ENCODE measurements at places on chromosomes 3 and 15.

DNA sequence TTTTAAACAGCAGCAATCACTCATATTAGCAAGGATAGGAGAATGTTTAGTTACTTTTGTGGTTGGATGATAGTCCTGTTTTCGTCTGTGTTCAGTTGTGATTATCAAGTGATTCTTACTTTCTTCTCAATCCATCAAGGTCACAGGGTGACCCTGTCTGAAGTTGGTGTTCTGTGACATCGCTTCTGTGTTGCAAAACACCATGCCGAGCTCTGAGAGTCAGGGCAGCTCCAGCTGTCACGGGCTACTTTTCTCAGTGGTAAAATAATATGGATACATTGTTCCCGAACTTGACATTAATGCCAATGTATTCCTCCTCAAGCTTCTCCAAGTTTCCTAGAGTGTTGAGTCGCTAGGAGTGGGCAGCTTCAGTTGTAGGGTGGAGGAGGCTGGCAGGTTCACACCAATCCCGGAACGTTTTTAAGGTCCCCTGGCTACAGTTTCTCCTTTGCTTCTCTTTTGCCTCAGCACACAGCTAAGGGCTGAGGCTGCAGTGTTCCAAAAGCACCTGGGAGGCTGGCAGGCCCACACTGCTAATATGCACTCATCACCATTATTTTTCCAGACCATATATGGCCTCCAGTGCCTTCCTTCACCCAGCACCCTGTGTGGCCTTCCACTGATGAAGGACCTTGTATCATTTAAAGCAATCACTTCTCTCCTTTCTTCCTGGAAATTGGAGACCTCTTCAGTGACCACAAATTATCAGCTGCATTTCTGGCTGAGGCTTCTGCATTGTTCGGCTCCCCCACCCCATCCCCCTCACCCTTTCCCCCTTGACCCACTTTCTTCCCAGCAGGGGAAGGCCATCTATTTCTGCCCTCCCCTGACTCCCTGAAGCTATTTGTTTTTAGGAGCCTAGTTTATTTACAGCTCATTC is 25.8 kb downstream of the COLQ start:
- DNase-seq, result no peak

DNA sequence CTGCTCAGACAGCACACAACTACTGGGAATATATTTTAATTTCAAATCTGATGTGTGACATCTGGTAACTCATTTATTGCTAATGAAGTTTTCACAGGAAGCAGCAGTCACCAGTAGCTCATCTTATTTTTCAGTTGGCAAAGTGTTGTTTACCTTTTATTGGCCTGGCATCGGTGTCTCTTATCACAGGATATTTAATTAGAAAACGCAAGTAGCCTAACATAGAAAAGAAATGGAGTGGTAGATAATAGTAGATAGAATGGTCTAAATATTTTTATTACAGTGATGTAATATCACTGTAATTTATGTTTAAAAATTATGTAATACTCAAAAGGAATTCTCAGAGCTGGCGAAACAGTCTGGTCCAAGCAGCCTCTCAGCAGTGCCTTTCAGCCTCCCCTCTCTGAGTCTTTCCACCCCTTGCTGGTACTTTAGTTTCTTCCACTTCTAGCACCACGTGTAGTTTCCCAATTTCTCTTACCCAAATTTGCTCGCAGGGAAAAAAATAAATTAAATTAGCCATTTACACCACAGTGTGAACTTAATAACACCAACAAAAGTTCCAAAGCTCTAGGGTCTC is 31.9 kb downstream of the AGTR1 start:
- no peak for DNase-seq

- DNase-seq, result no peak
Observed at GRCh38 chr3:105996781-105997180, 128.0 kb upstream of the CBLB start.

GRCh38 chr3:6204891-6205290 is 656.0 kb upstream of the GRM7 start:
- no peak for DNase-seq

DNA sequence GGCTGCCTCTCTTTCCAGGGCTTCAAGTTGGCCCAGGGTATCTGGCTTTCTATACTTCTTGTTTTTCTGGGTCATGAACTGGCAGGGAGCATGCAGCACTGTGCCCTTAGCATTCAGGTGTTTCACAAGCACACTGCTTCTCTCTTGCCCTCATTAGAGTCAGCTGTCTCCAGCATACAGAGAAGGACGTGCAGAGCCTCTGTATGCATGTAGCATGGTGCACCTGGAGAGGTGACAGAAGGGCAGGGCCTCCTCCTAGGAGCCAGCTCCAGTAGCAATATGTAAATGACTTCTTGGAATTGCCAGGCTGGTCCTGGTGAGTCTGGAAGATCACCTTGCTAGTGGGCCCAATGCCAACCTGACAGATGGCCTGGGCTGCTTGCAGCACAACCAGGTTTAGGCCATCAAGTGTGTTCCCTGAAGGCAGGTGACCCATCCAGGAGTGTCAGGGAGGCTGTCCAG is 44.8 kb upstream of the ATP2C1 start:
- no peak for DNase-seq

- DNase-seq, result no peak
Observed at GRCh38 chr15:63022181-63022580, 20.4 kb upstream of the TPM1 start.

- no peak for DNase-seq
Observed at GRCh38 chr3:135169651-135170050, 374.6 kb downstream of the EPHB1 start.

DNA sequence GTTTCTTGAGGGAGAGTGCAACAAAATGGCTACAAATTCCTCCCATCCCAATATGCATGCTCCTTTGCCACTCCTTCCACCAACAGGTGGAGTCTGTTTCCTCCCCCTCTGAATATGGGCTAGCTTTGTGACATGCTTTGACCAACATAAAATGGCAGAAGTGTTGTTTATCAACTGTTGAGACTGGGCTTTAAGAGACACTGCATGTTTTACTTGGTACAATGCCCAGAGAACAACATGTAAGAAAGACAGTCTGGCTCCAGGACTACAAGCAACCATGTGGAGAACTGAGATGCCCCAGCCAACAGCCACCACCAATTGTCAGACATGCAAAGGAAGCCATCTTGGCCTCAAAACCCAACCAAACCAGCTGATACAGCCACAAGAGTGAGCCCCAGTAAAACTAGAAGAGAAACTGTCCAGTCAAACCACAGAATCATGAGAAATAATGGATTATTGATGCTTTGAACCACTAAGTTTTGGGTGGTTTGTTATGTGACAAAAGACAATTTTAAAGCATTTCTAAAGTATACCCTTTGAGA is 40.5 kb downstream of the NUDT16 start:
- DNase-seq, result no peak

DNA sequence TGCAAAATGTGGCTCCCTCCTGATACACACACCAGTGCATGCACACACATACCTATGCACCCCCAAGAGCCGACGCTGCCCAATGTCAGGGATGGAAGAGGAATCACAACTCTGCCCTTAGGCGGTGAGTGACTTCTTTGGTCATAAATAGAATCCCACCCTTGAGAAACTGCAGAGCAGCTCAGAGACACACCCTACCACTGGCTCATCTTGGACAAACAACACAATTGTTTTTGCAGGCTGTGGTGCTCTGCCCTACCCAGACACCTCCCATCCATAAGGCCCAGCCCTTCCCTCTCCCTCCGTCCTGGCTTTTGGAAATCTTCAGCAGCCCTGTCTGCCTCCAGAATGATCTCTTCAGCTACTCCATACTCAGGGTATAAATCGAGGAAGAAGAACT is 73.8 kb upstream of the HRH1 start:
- DNase-seq, result no peak

DNA sequence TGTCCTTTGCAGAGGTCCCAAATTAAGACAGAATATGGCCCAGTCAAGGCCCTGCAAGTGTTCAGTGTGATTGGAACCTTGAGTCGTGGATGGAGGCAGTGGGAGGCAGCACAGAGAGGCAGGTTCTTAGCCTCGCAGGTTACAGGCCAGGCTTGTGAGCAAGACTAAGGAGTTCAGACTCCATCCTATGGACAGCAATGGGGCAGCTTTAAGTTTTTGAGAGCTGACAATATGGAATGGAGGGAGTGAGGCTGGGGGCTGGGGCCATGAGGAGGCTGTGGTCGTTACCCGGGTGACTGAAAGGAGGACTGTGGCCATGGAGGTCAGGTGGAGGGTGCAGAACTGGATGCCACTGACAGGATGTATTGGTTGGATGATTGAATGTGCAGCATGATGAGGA is 74.1 kb upstream of the PRR23C start:
- DNase-seq, result no peak

GRCh38 chr3:38143511-38143910 is 5.0 kb downstream of the MYD88 start:
- DNase-seq, result no peak

DNA sequence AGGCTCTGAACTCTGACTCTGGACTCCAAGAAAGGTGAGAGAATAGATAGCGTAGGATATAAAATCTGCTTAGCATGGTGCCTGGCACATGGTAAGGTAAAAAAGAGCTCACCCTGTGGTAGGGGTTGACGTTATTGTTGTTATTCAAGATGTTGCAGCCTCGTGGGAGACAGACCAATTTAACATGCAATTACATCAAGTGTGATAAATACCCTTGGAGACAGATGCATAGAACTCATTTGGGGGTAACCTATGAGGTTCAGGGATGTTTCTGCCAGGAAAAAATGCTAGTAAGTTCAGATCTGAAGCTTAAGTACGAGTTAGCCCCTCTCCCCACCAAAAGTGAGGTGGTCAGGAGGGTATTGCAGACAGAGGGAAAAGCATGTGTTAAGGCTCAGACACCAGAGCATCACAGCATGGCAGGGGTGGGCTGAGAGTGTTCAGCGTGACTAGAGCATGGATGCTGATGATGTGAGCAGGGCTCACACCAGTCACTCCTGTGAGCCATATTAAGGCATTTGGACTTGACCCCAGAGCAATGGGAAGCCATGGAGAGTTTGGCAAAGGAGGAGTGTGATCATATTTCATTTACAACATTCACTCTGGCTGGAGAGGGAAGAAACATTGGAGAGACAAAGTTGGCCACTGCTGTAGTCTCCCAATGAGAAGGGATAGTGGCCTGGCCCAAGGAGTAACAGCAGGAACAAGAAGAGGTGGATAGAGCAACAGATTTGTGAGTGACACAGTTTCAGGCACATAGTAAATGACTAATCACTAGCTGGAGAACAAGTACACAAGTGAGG is 181.0 kb downstream of the UACA start:
- no peak for DNase-seq

GRCh38 chr3:159859836-159860235 is 128.8 kb upstream of the IL12A start:
- DNase-seq, result no peak

DNA sequence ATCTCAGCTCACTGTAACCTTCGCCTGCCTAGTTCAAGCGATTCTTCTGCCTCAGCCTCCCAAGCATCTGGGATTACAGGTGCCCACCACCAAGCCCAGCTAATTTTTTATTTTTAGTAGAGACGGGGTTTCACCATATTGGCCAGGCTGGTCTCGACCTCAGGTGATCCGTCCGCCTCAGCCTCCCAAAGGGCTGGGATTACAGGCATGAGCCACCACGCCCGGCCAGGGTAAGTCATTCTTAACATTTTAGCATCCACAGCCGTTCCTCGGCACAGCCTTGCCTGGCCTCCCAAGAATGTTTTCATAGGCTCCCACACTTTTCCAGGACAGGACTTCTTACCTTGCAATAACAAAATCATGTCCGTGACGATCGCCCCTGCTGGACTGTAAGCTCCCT is 8.7 kb upstream of the EPHB3 start:
- no peak for DNase-seq

DNA sequence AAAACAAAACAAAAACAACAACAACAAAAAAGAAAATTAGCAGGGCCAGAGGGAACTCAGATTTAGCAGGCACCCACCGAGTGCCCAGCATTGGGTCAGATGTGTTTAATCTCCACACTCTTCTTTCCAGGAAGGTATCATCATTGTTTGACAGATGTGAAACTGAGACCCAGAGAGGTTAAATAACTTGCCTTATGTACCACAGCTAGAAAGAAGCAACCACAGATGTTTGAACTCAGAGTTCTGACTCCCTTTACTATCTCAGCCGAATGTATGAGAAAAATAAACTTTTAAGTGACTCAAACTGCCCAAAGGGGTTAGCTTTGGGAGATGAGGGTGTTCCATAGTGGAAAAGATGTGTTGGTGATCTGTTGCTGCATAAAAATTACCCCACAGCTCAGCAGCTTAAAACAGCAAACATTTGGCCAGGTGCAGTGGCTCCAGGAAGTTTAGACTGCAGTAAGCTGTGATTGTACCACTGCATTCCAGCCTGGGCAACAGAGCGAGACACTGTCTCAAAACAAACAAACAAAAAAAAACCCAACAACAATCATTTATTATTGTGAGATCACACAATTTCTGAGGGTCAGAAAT is 4.5 kb upstream of the RPP25 start:
- no peak for DNase-seq

GRCh38 chr3:126293370-126294082 is 63.7 kb downstream of the KLF15 start:
- DNase-seq, result no peak

GRCh38 chr3:9883706-9884554 is 3.9 kb upstream of the CIDEC start:
- no peak for DNase-seq

DNA sequence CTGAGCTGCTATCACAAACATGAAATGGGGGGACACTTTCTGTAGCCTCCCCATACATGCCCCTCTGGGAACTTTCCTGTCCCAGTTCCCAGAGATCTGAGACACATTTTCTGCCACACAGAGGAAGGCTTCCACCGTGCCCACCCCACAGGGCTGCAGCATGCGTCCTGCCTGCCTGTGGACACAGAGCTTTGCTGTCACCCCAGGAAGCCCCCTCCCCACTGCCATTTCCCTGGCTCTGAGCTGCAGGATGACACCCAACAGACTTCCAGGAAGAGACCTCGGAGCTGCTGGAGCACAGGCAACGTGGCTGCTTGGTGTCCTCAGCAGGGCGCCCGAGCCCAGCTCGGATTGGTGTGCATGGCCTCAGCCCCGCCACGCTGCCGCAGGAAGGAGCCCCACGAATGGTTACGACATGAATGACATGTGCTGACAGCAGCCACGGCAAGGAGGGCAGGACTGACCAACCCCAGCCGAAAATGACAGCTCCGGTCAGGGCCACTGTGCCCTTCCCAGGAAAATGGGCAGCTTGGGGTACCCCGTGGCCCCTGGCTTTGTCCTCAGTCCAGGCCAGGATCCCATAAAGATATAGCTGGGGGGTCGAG is 81.3 kb downstream of the VGLL4 start:
- no peak for DNase-seq

DNA sequence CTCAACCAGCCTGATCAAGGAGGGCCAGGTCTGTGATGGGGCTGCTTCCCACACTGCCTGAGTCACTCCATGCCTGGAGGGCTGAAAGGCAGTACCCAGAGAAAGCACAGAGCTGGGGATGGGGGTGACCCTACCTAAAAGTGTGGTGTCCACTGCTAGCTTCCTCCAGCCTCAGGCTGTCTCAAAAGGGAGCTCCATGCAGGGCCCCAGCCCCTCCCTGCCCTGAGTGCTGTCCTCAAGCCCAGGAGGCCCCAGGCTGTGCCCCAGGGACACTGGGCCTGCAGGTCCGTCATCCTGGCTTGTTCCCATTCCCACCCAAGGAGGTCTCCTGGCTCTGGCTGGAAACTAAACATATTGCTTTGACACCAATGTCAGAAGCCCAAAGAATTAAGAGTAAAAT is 56.8 kb downstream of the ZNF445 start:
- DNase-seq, result no peak

Data from right renal cortex interstitium (tissue), 3 donors.